Daoy (cell line): ENCODE measurements at places on chromosomes 12 and 14.

- DNase-seq, result peak; percentile 72
Observed at GRCh38 chr12:130335517-130336392, 1.9 kb upstream of the PIWIL1 start.

DNA sequence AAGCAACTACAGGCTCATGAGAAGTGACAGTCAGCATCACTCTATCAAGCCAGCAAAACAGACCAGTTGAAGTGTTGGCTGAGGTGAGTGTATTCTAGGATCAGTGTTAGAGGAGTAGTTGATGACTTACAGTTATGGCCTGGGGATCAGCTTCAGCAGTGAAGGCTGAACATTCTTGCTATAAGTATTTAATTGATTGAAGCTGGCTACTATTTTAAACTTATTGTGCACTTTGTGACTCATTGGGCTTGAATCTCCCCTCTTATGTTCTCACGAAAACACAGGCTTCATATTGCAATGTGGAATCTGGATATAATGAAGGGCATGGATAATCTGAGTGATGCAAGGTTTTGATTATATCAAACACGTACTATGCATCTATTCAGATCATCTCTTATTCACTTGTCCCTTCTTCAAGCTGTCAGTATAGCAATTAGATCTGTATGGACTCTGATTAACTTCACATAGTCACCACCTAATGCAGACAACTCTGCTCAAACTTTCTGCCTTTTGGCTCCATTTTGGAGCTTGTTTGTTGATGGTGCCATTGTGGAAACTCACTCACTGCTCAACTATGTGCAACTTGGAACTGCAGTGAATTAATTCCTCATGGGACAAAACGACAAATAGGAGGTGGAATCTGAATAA, 309.2 kb downstream of the SLC16A7 start:
- no peak for DNase-seq

GRCh38 chr12:82325540-82326336, 32.4 kb downstream of the CCDC59 start:
- no peak for DNase-seq

GRCh38 chr12:101115326-101115725, 94.7 kb downstream of the SLC5A8 start:
- DNase-seq, result no peak

GRCh38 chr14:89489761-89490437, 72.9 kb upstream of the FOXN3 start:
- no peak for DNase-seq

DNA sequence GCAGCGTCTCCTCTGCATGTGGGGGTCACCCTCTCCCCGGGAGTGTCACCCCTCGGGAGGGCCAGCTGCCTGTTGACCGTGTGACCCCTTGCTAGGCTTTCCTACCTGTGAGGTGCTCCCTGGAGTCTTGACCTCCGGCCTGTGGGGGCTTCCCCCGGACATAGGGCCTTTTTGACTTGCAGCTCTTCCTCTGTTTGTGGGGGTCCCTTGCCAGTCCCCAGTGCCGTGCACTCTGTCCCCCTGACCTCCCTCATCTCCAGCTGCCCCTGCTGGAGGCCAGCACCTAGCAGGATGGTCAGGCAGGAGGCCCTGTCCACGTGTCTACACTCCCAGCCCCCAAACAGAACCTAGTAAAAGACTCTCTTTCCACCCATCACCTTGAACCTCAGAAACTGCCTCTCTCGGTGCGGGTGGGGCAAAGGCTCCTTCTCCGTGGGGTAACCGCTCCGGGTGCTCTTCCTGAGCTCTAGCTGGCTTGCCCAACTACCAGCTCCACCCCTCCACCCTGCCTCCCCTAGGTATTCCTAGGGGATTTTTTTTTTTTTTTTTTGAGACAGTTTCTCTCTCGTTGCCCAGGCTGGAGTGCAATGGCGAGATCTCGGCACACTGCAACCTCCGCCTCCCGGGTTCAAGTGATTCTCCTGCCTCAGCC, 810 bp downstream of the AACS start:
- no peak for DNase-seq

GRCh38 chr12:37666069-37666781, 650.3 kb upstream of the ALG10B start:
- DNase-seq, result no peak
